Stimulated activated CD4-positive, alpha-beta T cell treated with anti-CD3 and anti-CD28 coated beads, Interleukin-15, amount 100 ng/mL, for 24 hours (primary cell): ENCODE measurements at places on chromosomes 3 and 15.

GRCh38 chr15:73009066-73010056, 42.9 kb upstream of the NEO1 start:
- DNase-seq: no peak

DNA sequence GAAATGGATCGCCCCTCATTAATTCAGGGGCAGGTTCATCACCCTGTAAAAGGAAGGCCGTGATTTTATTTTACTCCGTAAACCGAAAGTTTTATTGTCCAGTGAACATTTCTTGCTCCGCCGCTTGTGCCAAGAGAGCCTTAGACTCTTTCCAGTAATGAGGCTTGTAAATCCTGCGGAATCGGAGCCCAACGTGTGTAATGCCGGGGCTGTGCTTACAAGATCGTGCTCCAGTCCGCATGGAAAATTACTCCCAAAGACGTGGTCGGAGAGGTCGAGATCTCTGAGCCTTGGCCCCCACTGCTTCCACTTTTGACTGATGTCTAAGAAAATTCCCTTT, 649 bp upstream of the PLOD2 start:
- DNase-seq: no peak

- no peak for DNase-seq
Observed at GRCh38 chr3:12347301-12347700, 58.4 kb downstream of the PPARG start.

DNA sequence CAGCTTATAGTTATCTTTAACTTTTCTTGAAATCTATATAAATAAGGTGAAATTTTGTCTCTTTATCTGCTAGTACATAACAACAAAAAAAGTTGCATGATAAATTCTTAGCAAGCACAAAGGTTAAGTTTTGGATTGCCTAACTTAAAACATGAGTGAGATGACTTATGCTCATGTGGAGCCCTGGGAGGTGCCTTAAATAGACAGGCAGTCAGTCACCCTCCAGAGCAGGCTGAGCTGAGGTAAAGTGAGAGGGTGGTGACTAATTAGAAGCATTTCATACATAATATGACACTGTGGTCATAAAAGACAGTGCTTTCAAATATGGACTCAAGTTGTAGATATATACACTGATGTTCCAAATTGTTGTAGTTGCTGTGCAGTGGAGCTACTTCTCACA, 14.6 kb upstream of the MME start:
- DNase-seq: no peak

- peak; percentile 3 for DNase-seq
Observed at GRCh38 chr3:120227710-120228347, 57.2 kb downstream of the GPR156 start.

- no peak for DNase-seq
Observed at GRCh38 chr3:135020181-135020580, 225.1 kb downstream of the EPHB1 start.

DNA sequence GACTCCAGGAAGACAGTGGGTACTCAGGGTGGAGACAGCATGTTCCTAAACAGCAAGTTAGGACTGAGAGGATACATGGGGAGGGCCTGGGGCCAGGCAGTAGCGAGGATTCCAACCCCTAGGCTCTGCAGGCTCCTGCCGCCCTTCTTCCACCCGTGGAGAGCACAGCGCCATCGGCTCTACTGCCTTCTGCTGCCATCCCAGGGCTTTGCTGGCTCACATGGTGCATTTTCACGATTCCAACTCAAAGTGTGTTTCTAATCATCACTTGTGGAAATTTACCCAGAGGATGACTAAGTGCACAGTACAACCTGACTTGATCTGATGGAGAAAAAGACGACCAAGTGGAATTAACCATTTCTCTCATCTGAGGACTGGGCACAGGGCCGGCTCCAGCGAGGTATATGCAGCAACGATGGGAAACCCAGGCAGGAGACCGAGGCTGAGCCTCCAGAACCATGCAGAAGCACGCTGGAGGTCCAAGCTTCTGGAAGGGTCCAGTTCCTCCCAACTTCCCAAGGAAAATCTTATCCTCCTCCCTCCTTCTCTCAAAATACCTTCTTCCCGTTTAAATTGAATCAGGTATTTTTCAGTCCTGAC, 104.6 kb downstream of the LRIG1 start:
- DNase-seq: no peak

- no peak for DNase-seq
Observed at GRCh38 chr15:84911879-84912660, 27.6 kb downstream of the SLC28A1 start.

GRCh38 chr3:121698901-121699300, 38.2 kb upstream of the HCLS1 start:
- no peak for DNase-seq

GRCh38 chr15:74763416-74763815, 14.8 kb downstream of the CYP1A2 start:
- DNase-seq: no peak
